NCI-H1417 (cell line): ENCODE measurements at places on chromosomes 16 and 17.
A peak's percentile ranks its signal among the peaks of the same experiment; 100 is the strongest.

- no peak for DNase-seq
These were observed 10.2 kb downstream of the CRYBA1 start for GRCh38 chr17:29256735-29257466.

GRCh38 chr17:78677303-78678221 is 100.4 kb upstream of the DNAH17 start:
- DNase-seq, result no peak

- no peak for DNase-seq
These were observed 428 bp upstream of the TNFRSF13B start for GRCh38 chr17:16972346-16972745.

DNA sequence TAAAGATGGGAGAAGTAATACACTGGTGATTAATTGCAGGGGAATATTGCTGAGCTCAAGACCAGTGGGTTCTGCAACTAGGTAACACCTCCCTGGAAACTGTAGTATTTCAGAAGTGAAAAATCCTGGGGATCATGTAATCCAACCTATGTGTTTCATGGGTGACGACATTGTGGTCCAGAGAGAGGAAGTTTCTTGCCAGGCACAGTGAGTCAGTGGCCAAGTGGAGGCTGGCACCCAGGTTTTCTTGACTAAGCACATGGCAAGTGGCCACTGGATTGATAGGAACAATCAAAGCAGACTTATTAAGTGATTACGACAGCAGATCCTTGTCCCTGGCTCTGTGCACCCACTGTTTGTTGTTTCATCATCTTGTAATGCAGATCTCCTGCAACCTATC is 14.6 kb upstream of the CIITA start:
- DNase-seq, result no peak

DNA sequence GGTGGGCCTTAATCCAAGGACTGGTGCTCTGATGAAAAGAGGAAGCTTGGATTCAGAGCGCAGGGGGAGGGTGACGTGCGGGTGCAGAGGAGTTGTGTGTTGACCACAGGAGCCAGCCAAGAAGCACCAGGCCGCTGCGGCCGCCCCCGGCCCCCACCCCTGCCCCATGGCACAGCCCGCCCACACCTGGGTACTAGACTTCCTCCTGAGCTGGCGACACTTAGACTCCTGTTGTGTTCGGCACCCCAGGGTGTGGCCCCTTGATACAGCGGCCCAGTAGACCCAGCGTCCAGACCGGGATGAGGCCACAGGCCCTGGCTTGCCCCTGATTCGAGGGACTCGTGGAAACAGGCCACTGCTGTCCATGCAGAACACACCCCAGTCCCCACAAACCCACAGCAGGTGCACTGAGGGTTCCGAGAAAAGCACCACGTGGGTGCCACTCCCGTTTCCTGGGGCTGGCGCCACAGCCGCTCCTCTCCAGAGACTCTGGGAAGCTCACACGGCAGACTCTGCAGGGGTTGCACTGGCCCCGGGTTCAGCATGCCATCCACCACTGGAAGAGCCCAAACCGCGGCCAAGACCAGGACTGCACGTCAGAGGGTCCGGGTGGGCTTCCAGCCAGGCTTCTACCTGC is 5.7 kb upstream of the SNAI3 start:
- no peak for DNase-seq

DNA sequence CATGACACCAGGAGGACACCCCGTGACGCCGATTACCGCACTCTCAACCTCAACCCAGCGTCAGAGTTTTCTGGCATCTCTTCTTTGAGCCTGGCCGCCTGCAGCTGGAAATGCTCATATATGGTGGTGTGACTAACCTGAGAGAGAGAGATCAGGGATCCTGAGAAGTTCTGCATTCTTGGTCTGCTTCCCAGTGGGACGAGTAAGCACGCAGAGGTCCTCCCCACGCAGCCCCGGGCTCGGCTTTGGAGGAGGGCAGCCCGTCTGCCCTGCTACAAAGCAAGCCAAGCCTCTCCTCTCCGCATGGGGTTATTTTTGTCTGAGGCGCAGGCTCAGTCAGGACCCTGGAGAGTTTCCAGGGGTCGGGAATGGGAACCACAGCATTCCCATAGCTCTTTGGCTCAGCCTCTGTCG is 16.5 kb downstream of the CRISPLD2 start:
- no peak for DNase-seq

DNA sequence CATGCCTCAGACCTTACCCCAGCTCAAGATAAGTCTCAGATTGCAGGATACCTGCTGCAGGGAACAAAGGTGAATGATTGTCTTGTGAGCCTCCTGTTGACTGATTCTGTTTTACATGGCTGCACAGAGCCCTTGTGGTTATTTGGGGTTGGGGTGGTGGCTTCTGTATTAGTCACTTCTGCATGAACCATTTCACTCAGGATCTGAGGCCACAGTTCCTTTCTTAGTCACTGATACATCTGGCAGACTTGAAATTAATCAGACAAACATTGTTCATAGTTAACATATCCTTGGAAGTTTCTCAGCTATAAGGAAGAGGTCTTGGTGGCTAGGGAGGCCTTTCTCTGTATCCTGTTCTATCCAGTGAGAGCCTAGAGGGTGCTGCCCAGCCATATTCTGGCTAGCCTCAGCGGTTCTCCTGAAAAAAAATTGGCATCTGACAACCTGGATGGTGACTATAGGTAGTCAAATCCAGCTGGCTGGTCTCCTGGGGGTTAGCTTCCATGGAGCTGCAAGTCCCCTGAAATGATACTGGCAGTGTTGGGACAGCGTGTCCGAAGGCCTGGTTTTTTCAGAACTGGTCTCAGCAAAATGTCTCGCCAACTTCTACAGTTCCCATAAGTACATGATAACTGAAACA is 8.4 kb upstream of the PLK1 start:
- DNase-seq, result no peak

DNA sequence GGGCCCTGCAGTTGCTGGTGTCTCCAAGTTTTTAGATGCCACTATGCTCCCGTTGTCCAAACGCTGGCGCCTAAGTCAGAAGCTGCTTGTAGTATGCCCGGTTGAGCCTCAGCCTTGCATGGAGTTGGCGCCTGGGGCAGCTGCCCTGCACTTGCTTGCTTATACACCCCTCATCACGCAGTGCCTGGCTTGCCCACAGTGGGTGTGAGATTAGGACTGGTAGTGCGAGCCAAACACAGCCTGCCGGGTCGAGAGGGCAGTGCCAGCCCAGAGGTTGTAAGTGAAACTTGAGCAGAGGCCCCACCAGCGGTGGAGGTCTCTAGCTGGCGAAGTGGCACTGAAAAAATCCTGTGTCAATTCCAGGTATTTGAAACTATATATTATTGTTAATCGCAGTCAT is 90.3 kb downstream of the ITFG1 start:
- DNase-seq, result no peak

DNA sequence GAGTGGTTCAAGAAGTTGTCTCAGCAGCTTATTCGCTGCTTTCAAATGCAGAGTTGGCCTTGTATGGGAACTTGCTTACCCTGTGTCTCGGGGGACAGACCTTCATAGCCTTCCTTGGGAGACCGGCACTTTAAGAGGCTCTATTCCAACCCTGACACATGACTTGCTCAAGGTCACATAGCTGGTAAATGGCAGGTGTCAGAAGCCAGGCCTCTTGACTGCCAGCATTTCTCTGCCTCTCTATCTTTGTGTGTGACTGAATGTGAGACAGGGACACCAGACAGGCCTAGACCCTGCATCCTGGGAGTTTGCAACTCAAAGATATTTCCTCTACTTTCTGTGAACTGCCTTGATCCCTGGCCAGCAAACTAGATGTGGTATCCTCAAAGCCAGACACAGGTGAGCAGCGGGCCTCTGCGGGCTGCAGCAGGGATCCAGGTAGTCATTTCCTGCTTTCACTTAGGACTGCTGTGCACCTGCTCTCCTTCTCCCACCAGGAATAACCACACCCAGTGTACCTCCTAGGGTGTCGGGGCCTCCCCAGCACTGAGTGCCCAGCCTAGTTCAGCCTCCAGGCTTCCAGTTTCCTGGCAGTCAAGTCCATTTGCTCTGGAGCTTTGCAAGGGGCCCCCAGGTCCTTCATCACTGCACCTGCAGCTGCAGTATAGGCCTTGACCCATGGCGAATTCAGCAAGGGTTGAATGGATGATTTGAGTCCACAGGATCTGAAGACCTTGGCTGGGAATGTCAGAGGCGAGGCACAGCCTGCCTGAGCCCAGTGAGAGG is 116.6 kb upstream of the TNRC6C start:
- DNase-seq, result peak; percentile 66

DNA sequence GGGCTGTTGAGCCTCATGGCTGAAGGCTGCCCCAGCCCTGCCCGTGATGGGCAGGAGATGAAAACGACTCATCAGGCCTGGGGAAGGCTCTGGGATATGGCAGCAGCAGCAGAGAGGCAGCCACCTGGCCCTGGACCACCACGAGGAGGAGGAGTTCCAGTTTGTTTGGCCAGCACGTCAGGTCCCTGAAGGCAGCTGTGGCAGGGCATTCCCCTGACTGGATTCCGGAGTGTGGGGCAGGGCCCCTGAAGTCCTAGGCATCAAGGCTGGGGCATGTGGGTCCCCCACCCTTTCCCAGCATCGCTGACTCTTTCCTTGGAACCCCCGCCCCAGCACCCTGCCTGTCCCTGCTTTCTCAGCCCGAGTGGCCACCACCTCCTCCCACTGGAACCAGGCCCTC is 197.4 kb downstream of the ZNF423 start:
- no peak for DNase-seq

- no peak for DNase-seq
These were observed 938.9 kb downstream of the CDH11 start for GRCh38 chr16:64182985-64183384.

DNA sequence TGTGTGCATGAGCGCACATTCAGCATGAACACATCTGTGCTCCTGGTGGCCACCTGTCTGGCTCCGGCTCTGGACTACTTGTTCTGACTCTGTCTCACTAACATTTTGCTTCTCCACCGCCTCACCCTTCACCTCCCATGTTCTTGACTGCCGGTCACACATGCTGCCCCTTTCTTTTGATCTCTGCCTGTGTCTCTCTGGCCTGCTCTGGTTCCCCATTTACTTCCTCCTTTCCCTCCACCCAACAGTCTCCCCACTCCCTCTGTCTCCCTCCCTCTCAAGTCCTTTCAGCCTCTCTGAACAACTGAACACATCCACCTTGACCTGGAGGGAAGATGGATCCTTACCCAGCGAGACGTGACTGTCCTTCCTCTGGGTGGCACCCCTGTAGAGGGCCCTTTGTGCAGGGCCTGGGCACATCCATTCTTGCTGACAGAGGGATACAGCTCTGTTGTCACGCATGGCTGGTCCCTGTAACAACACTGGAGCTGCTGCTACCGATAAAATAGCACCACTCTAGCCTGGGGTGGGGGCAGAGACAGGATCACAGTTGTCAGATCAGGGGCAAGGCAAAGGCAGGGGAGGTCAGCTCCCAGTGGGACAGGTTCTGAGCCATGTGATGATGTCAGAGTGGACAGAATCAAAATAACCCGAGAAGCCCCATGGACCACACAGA is 11.0 kb downstream of the ZSCAN32 start:
- DNase-seq, result no peak

GRCh38 chr16:71568551-71568950 is 8.3 kb downstream of the TAT start:
- DNase-seq, result no peak

DNA sequence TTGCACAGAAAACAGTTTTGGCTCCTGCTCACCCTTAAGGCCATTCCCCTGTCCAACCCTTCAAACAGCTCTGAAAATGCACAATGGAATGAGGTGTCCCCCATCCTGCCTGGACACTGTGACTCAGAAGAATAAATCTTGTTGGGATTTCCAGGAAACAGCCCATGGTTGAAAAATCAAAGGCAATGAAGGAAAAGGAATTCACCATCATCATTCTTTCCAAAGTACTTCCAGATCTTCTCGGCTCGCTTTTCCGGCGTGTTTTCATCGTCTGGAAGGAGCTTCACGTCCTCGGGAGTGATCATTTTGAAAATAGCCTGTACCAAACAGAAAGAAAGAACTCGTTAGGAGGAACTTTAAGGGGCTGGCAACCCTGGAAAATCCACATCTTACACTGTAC is 4.3 kb downstream of the RCVRN start:
- DNase-seq, result no peak

DNA sequence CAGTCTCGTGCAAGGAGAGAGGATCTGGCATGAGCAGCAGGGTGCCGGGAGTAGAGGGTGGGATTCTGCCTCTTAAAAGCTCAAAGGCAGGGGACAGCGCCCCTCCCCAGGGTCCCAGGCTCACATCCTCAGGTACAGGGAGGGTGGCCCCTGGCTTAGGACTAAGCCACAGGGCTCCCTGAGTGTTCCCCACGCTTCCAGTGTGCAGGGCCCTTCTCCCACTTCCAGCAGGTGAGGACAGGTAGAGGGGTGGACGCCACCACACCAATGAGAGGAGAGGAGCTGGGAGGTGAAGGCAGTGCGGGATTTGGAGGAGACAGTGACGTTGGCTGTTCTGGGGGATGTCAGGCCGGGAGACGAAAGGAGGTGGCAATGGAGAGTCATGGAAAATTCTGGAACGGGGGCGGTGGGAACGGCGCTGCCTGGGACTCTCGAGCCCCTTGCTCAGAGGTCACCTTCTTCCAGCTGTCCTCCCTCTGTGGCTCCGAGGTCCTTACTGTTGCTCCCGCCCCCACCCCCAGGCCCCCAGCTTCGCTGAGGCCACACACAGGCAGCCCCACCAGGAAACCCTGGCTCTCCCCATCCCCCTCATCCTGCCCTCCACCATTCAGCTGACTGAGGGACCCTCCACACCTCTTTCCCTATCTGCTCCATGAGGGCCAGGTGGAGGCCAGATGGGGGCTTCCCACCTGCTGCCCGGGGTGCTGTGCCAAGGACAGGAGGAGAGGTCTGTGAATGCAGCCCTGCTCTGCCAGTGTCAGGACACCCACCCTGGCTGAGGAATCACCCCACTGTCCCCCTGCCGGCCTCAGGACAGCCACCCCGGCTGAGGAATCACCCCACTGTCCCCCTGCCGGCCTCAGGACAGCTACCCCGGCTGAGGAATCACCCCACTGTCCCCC is 57.7 kb upstream of the ACSF3 start:
- no peak for DNase-seq

DNA sequence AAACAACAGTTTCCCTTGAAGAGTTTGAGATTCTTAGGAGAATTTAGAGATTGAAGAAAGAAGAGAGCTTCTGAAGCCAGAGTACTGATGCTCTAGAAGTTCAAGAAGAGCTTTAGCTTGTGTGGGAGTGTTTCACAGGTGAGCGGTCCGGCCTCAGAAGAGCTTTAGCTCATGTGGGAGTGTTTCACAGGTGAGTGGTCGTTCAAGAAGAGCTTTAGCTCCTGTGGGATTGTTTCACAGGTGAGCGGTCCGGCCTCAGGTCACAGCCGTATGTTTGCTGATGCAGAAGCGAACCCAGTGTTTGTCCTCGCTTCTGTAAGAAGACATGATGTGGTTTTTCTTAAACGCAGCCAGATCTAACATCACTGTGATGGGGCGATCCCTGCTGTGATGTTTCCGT is 76.4 kb downstream of the SEC14L1 start:
- DNase-seq, result no peak

- DNase-seq, result no peak
These were observed 49.9 kb upstream of the WSB1 start for GRCh38 chr17:27244011-27244410.

DNA sequence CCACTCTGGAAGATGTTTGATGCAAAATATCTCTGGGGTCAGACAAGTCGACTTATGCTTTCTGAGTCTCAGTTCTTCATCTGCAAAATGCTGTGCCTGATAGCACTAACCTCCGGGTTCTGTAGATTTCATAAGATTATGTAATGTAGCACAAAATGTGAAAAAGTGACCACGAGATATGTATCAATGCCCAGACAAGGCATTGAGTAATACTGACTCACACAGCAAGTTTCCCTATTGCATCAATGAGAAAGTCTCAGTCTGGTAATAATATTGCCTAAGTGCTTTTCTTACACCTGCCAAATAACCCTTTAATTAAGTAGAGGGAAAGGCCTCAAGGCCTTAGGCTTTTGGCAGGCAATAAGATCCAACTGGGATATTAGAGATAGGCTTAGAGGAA is 41.4 kb upstream of the MMP2 start:
- DNase-seq, result no peak
